ENCODE measurements at places on chromosomes 5 and 9.

- DNase-seq: no peak
These were observed 57.2 kb downstream of the RANBP6 start for GRCh38 chr9:5958273-5958672.

DNA sequence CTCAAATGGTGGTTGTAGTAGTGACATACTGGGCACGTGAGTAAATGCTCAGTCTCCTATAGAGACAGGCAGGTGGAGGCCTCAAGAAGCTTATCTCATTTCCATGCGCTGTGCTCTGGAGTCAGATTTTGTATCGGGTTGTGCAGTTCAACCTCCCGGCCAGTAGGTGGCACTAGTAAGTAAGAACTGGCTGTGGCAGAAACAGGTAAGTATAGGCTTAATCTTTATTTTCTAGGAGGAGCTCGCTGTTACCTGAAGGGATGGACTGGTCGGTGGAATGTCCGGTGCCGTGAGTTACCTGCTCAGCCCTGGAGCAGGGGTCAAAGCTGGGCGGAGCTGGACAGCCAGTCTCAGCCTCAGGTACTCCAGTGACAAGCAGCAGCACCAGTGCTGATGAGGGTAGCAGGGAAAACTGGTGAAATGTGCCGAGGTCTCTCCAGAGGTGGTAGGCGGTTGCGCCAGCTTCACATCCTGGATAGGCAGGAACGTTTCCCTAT lies 880.1 kb upstream of the SEMA6A start:
- no peak for DNase-seq

- no peak for DNase-seq
These were observed 180.8 kb downstream of the PAX5 start for GRCh38 chr9:36853233-36853632.

GRCh38 chr9:136086213-136086881 lies 8.7 kb downstream of the NACC2 start:
- DNase-seq: no peak

- no peak for DNase-seq
These were observed 233.2 kb downstream of the KCTD16 start for GRCh38 chr5:144403817-144404420.

GRCh38 chr9:93569621-93570174 lies 6.7 kb upstream of the PHF2 start:
- no peak for DNase-seq

GRCh38 chr9:137459152-137459600 lies at the start of gene NSMF:
TSS of gene NSMF (minus strand) at chr9:137459334. CDS start at chr9:137459102, 232 bp downstream.
- DNase-seq: peak; percentile 92

DNA sequence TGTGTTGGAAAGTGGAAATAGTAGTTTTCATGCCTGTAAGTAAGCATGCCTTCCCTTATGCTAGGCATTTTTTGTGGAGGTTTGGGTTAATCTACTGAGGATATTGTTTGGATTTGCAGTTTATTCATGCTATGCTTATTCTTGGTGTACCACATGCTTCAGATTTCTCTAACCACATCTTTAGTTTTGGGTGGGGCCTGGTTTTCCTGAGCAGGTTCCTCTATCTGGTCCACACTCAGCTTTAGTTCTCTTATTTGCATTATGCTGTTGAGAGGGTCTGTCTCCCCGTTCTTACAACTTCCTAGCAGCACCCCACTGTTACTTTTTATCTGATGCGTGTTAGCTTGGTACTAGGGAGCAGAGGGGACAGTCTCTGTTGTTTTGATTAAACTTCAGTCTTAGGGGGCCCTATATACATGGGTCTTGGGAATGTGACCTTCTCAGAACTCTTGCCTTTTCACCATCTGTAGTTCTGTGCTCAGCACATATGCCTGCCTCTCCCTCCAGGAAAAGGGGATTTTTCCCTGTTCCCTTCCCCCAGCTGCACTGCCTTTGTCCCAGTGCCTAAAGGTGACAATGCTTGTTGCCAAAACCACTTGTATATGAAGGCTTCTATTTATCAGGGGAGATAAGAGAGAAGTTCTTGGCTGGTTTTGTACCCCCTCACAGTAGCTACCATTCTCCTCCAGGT lies 10.0 kb upstream of the CAMK4 start:
- no peak for DNase-seq

GRCh38 chr5:177565046-177565445 lies 10.7 kb upstream of the FAM193B start:
- DNase-seq: no peak

- no peak for DNase-seq
These were observed 569 bp downstream of the GALT start for GRCh38 chr9:34647084-34647403.

DNA sequence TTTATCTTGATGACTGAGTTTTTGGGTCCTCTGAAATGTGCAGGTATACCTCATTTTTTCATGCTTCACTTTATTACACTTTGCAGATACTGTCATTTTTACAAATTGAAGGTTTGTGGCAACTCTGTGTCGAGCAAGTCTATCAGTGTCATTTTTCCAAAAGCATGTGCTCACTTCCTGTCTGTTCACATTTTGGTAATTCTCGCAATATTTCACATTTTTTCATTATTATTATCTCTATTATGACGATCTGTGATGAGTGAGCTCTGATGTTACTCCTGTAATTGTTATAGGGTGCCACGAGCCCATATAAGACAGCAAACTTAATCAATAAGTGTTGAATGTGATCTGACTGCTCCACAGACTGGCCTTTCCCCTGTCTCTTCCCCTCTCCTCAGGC lies 73.4 kb upstream of the FBXW11 start:
- DNase-seq: no peak

DNA sequence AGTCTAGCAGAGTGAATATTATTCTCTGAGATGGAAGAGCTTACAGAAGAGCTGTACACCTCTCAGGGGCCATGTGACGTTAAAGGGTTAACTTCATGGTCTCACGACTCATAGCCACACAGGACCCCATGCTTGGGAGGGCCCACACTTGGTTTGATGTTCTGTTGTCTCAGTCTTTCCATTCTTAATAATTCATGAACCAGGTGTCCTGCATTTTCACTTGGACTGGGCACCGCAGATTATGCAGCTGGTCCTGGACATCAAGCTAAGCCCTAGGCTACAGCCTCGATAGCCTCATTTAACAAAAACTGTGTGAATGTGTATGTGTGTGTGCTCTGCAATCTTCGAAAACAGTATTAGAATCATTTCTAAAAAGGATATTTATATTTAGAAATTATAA lies 323.5 kb downstream of the PLK2 start:
- DNase-seq: no peak

GRCh38 chr9:134224567-134225093 lies 60.3 kb upstream of the RNU6ATAC start:
- DNase-seq: no peak
